ENCODE measurements at places on chromosomes 1 and 21. TPM values are rescaled to one million over a fixed set of nuclear protein-coding genes. Genes with fewer than 3 reads are reported as not detected.

Gene SERPINC1
- total RNA-seq = not detected

DNA sequence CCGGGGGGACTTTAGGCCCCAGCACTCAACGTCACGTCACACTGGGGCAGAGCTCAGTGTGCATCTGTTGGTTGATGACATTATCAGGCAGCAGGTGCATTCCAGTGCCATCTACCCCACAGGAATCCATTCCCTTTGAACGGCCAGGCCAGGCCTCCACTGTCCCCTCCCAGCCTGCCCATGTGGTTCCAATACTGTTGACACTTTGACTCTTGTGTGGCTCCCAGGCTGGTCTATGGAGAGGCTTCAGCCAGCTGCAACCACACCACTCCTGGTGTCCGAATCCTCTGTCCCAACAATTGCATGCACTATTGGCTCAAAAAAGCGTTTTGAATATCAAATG lies 92.0 kb upstream of the SIM2 start:
- DNase-seq = no peak

Gene EDARADD
- 3.1 TPM for total RNA-seq

DNA sequence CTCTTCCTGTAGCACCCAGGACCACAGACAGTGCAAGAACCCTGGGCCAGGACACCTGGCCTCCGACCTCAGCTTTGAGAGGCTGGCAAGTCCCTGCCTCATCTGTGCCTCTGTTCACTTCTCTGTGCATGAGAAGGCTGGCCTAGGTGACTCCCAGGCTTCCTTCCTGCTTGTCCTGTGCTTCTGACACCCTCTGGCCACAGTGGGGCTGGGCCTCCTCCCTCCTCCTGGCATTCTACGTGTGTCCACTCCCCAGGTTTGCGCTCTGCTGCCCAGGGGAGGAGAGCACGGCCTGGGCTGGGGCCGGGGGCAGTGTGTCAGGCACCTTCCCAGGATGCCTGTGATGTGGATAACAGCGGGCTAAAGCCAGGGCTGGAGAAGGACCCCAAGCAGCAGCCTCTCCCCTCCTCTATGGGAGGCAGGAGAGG lies 30.3 kb upstream of the PKP1 start:
- DNase-seq = no peak

GRCh38 chr1:42266253-42267135 lies 68.5 kb downstream of the FOXJ3 start:
- DNase-seq = no peak

DNA sequence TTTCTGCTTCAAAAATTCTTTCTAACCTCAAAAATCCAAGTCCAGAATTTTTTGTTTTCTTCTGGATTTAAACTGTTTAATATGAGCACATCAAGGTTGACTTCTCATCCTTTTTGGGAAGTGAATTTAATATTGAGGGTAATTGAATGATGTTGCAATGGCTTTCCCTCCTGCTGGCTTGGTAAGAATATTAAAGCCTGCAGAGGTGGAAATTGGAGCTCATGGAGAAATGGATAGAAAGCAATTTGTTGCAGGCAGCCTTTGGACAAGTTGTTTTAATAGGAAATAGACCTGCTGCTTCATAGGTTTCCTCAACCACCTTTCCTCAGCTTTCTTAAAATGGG lies 124.7 kb downstream of the SYT2 start:
- DNase-seq = no peak

Gene UBASH3A
- total RNA-seq = 80.2 TPM

Gene MRAP
- not detected for total RNA-seq

DNA sequence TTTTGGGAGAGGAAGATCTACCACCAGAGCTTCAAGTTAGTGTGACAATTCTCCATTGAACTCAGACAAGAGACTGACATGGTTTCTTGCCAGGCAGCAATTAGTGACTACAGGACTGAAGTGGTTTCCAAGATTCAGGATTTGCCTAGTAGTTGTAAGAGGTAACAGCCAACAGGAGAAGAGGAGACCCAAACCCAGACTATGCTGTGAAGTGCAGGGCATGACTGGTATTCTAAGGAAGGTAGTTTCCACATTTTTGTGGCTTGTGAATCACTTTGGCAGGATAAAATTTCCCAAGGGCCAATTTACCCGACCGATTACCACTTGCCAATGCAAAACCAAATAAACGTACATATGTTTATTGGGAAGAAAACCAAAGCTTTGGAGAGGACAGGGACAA lies 14.7 kb upstream of the RAP1A start:
- DNase-seq = no peak

Gene ECM1
- 1.4 TPM for total RNA-seq

Gene NBPF6
- total RNA-seq = not detected
